ENCODE measurements at places on chromosomes 16 and 17.

DNA sequence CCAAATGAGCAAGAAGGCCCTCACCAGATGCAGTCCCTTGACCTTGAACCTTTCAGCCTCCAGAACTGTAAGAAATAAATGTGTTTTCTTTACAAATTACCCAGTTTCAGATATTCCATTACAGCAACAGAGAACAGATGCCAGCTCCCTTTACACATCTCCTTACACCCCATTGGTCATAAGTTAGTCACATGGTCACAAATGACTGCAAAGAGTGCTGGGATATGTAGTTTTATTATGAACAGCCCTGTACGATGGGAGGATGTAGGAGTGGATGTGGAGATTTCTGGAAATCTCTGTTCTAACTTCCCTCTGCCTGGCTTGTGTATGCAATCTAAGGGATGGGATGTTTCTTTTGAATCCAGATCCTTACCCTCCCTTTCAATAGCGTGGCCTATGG is 13.3 kb upstream of the RPL38 start:
- DNase-seq: no peak

DNA sequence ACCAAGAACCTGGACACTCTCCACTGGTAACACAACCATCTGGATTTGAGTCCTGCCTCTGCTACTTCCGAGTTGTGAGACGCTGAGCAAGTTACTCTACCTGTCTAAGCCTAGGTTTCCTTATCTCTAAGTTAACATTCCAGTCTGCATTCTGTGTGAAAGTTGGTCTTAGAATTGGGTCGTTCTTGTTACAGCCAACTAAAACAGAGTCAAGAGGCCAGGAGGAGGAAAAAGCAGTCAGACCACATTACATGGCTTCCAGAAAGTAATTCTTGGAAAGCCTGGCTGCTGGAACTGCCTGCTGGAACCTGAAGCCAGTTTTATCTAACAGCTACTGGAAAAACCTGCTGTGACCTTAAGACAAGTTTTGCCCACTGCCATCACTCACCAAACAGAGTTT is 38.4 kb upstream of the XYLT1 start:
- DNase-seq: no peak

DNA sequence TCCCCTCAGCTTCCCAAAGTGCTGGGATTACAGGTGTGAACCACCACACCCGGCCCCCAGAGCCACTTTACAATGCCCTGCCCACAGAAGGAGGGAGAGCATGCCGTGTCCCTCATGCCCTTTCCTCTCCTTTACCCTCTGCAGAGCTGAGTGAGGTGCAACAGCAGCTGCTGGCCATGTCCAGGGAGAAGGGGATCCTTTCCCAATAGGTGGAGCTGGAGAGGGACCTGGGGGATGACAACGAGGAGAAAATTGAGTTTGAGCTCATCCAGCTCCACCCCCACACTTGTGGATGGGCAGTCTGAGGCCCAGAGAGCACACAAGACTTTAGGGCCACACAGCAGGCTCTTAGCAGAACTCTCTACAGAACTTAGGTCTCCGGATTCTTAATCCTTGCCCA is 7.9 kb upstream of the GSDMA start:
- no peak for DNase-seq

DNA sequence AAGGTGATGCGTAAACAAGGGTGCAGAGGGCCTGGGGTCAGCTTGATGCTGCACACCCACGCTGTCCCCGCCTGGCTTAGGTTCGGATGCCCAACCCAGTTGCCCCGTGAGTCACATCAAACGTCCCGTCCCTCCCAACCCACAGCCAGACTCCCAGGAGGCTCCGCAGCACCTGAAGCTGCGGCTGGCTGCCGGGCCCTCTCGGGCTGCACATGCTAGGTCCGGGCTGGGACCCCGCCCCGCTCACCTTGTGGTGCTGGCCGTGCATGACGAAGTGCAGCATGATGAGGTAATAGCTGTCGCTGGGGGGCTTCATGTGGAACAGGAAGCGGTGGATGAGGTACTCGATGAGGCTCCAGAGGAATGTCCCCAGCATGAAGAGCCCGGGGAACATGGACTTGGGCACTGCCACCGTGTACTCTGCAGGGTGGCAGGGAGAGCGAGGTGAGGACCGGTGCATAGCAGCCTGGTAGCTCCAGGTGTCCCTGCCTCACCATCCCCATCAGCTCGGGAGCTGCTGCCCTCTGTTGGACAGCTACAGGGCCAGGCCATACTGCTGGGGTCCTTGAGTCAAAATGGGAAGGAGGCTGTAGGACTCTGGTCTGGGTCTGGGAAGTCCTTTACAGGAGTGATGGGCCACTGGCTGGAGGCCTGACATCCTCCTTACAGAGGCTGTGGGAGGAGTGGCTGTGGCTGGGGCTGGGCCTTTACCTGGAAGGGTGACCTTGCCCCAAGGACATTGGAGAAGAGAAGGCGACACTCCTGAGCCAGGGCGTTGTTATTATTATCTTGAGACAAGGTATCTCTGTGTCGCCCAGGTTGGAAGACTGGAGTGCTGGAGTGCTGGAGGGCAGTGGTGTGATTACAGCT is 18.3 kb upstream of the MLKL start:
- DNase-seq: no peak

GRCh38 chr16:30533748-30534367 is 800 bp downstream of the ZNF747 start:
- no peak for DNase-seq

- no peak for DNase-seq
These were observed 36.0 kb downstream of the IQCK start for GRCh38 chr16:19753815-19754643.

- no peak for DNase-seq
These were observed 1551.7 kb upstream of the GOT2 start for GRCh38 chr16:60285794-60286193.

DNA sequence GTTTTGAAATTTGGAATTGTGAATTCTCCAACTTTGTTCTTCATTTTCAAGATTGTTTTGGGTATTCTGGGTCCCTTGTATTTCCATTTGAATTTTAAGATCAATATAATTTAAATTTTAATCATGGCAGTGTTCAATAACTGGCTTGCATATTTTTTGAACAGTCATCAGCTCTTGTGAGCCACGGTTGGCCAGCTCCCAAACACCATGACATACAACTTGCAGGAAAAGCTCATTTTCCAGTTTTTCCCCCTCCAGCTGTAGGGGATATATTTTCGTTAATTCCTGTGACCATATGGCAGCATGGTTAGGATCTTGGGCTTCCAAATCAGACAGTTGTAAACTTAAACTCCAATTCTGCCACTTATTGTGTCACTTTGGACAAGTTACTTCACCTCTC is 690.1 kb downstream of the WWOX start:
- no peak for DNase-seq

- DNase-seq: no peak
These were observed 3.3 kb downstream of the MAP2K6 start for GRCh38 chr17:69417545-69418483.

DNA sequence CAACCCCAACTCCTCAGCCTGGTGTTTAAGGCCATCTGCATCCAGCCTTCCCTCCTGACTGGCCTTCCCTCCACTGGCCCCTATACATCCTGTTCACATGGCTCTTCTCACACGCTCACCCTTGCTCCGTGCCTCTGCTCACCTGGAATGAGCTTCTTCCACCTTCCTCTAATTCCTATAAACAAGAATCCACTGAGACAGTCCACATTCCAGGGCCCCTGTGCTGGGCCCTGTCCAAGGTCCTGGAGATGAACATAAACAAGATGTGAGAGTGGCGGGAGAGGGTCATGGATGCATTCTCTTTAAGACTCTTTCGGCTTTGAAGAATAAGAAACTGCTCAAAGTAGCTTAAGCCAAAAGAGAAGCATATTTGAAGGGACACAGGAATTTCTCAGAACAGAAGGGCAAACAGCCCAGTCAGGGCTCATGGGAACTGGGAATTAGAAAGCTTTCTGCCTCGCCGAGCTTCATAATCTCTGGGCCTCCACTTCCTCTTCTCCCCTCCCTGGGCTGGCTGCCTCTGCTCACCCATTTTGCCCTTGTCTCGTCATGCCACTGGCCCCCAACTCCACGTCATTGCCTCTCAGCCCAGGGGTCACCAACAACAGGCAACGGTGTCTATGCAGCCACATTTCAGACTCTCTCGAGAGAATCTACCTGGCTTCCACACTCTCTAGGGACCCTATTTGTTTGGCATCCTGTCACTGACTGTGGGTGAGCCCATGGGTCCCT is 13.5 kb downstream of the SPPL2C start:
- no peak for DNase-seq

DNA sequence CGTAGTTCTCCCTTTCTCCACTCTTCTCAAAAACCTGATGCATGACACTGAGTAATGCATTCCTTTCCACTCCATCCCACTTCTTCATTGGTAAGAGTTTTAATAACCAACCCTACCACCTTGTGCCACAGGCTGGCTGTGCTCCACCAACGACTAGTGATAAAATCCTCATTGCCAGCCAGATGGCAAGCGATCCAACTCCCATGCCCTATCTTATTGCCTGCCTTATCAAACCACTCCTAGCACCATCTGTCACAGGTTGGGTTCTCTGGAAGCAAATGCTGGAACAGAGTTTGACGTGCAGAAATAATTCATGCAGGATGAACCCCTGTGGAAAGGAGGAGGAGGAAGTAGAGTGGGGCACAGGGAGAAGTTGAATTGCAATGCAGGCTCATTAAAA is 99.5 kb downstream of the CHD9NB start:
- no peak for DNase-seq

DNA sequence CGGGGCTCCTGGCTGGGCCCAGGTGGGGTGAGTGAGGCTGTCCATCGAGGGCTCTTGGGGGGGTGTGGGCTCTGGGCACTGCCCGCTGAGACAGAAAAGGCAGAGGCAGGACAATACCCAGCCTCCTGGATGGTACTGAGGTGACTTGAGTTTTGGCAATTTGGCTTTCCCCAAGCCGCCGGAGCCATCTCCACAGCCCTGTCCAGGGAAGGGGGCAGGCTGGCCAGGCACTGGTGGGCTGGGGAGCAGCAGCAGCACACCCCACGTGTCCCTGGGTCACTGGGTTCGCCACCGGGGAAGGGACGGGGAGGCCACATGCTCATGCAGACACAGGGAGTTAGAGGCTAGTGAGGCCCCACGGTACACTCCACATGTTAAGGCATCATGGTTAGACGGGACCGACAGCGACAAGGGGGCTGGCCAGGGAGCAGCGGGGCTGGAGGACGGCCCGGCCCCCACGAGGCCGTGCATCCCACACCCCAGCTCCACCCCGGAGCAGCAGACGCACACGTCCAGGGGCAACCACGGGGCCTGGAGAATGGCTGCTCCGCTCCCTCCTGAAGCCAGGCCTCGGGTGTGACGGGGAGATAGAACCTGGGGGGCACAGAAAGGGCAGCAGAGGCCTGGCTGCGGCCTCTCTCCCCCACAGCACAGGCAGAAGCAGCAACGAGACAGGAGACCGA is 3.0 kb downstream of the ARHGDIA start:
- no peak for DNase-seq

- DNase-seq: no peak
These were observed 653.1 kb upstream of the SOX9 start for GRCh38 chr17:71467719-71468118.

DNA sequence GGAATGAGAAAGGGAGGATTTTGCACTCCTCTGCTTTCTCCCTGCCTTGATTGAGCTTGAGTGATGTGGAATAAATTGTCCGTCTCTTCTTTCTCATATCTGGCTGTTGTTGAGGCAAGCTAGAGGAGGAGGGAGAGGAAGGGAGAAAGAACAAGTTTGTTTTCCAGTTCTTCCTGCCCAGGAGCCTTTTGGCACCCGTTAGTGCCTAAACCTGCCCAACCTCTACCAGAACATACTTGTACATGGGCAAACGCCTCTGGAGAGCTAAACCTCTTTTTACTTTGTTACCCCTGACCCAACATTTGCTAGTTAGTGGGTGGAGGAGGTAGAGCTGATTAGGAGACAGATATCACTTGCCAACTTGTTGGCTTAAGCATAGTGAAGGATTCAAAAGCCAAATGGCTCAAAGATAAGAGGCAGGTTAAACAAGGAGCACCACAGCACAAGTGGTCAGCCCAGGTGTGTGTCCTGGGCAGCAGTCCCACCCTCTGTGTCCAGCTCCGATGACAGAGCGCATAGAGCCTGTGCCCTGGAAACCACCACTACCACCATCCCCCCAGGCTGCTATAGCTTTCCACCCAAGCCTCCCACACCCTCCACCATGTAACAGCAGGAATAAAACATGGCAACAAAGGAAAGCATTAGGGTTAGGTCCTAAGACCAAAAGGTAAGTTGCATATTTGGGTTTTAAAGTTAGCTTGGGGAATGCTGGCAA is 6.5 kb downstream of the ODF4 start:
- DNase-seq: no peak

DNA sequence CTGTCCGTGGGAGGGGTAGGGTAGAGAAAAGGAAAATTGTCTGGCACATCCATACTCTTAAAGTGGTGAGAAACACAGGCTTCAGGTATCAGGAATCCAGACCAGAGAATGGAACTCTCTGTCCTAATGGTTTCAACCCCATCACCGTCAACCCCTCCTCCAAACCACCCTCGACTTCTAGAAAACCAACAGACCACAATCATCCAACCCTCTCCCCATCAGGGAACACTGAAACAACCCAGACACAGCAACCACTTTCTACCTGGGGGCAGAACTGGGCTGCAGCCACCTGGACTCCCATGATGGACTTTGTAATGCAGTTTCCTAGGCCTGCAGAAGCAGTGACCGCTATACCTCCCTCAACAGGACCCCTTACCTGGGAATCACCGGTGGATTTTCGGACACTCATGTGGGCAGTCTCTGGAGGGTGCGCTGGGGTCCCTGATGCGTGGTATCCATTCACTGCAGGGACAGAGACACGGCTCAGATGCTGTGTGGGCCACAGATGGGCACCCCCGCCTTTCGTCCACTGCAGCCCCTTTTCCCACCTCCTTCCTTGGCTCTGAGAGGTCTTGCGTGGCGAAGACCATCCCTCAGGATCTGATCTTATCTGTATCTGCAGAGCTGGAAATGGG is 64.3 kb upstream of the RCVRN start:
- DNase-seq: no peak

GRCh38 chr17:34741967-34742366 is 162.6 kb downstream of the TMEM132E start:
- DNase-seq: no peak

DNA sequence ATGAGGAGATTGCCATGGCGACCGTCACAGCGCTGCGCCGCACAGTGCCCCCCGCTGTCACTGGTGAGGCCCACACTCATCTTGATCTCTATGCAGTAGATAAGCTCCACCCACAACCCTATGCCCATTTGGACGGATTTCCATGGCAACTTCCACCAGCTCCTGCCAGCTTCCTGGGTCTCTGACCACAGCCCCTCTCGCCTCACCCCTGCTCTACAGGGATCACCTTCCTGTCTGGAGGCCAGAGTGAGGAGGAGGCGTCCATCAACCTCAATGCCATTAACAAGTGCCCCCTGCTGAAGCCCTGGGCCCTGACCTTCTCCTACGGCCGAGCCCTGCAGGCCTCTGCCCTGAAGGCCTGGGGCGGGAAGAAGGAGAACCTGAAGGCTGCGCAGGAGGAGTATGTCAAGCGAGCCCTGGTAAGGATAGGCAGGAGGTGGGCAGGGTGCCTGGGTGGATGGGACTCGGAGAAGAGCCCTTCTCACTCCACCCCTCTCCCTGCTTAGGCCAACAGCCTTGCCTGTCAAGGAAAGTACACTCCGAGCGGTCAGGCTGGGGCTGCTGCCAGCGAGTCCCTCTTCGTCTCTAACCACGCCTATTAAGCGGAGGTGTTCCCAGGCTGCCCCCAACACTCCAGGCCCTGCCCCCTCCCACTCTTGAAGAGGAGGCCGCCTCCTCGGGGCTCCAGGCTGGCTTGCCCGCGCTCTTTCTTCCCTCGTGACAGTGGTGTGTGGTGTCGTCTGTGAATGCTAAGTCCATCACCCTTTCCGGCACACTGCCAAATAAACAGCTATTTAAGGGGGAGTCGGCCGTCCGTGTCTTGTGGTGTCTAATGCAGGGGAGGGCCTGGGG is 4.3 kb downstream of the ALDOA start:
- no peak for DNase-seq

Measured in stimulated activated CD8-positive, alpha-beta memory T cell treated with anti-CD3 and anti-CD28 coated beads, Interleukin-4, amount 100 ng/mL, for 4 hours (primary cell).